ENCODE measurements at places on chromosomes 11 and 22.

DNA sequence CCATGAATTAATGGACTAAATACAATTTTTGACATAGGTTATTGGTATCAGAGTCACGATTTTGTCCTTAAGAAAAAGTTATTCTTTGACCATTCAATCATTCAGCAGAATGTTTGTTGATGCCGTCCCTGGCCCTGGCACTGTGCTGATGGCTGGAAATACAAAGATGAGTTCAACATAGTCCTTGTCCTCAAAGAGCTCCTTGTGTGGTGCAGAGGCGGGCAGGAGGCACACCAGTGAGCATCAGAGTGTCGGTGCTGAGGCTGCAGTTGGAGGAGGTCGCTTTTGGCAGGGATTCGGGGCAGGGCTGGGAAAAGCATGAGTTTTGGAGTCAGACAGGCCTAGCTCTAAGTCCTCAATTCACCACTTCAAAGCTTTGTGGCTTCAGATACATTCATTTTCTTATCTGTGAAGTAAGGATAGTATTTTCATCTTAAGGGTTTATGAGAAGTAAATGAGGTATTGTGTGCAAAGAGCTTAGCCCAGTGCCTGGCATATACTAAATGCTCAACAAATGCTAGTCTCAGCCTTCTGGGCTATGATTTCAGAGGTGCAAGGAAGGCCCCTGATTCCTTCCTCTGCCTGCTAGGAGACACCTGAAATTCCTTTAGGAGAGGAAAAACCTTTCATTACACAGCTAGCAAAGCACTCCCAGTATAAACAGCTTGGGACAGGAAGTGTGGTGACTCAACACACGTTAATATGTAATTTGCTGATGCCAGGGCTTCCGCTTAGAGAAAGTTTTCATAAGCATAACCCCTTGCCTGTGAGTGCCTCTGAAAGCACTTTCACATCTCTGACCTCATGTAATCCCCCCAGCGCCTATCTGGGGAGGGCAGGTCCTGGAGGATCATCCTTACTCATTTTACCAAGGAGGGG, 113.8 kb downstream of the NECTIN1 start:
- no peak for DNase-seq

- no peak for DNase-seq
These were observed 18.0 kb downstream of the PTDSS2 start for GRCh38 chr11:468036-468435.

DNA sequence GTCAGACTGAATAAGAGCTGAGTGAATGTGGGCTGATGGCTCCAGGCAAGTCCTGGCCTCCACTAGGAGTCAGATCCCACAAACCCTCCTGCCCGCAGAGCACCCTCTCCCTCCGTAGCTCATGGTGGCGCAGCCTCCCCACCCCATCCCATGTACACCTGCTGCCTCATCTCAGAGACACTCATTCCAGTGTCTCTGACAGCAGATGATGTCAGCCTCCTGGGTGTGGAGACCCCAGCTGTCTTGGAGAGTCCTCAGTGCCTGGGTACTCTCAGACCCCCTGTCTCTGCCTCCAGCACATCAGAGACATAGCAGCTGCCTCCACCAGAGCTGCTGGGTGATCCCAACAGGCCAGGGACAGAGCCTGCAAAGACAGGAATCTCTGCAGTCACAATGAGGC, 9.5 kb downstream of the IGLL5 start:
- no peak for DNase-seq

DNA sequence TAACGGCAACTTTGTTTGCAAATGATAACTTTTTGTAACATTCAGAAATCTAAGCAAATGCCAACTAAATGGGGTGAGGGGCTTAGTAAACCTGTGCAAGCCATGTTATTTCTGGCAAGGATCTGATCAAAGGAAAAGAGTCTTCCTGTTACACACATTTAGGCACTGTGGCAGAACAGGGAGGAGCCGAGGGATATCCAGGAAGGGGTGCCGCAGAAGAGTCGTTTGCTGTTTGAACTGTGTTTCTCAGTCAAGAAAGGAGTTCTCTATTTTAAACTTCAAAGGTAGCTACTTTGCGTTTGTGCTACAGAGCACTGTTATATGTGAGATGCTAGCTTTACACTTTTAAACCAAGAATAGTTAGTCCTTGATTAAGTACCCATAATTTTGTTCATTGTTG, 175.5 kb downstream of the ETS1 start:
- no peak for DNase-seq

DNA sequence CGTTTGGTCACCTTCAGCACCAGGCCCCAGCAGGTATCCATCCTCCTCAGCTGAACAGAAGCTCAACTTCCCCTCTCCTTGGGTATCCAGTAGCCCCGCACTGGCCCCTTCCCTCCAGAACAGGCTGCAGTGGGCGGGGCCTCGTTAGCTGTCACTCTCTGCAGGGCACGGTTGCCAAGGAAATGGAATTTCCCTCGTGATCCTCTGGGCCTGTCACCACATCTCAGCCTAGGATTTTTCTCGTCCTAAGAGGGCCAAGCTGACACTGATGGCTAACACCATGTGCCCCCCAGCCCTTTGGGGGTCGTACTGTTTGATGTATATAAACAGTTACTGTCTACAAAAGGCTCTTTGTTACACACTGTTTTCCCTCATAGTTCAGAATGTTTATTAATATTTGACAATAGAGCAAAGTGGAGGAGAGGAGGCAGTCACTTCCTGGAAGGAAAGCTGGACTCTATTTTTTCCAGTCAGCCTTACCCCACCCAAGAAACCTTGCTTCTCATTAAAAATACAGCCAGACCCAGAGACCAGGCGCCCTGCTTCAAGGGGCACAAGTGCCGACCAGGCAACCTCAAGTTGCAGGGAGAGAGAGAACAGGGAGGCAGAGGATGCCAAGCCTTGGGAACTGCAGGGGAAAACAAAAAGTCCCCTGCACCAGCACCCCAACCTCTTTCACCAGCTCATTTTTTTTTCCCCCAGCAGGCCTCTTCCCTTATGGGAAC, 44.5 kb downstream of the FEZ1 start:
- no peak for DNase-seq

GRCh38 chr22:45472426-45472825, 30.3 kb upstream of the FBLN1 start:
- DNase-seq = no peak

DNA sequence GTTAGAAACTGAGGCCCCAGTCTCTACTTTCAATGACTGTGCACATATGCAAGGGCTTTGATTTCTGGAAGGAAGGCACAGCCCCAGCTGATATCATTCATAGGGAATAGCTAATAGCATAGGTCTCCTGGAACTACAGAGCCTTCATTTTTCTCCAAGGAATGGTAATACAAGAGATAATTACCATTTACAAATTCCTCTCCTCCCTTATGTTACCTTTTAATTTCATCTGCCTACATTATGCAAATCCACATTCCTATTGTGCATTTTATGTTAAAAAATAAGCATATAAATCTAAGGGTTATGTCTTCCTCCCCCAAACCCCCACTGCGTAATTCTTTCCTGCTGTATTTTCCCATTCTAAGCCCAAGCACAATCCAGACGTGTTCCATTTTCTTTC, 94.9 kb downstream of the AMBRA1 start:
- no peak for DNase-seq

DNA sequence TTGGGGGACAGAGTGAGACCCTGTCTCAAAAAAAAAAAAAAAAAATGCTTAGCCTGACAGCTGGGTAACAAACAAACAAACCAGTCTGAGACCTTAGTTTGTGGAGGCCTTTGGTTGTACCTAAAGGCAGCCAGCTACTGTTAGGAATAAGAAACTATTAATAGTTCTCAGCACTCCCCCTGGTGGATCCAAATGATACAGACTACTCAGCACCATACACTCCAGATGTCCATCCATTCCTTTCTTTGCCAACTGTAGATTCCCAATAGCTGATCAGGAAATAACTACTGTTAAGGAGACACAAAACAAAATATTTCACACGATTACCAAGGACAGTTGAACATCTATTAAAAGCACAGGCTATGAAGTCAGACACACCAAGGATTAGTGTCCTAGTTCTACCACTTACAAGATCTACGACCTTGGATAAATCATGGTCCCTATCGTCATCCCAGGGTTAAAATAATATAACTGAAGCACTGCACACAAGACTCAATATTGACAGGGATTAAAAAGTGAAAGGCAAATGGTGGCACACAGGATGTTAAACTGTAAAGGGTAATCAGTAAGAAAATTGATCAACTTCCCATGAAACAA, 17.2 kb downstream of the CLDN25 start:
- no peak for DNase-seq

DNA sequence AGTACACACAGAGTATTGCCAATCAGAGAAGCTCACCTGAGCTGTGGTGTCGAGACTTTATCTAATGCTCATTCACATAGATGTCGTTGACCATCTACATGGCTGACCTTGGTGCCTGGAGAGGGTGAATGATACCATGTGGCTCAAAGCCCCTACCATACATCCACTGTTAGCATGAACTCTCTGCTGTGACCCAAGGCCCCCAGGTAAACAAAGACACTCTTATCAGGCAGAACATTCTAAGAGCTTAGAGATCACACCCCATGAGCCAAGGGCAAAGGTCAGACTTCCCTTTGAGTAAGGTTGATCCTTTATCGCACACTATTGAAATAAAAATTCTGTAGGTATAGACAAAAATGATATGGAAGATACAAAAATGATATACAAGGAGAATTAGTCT, 15.0 kb upstream of the PIWIL3 start:
- DNase-seq = no peak

DNA sequence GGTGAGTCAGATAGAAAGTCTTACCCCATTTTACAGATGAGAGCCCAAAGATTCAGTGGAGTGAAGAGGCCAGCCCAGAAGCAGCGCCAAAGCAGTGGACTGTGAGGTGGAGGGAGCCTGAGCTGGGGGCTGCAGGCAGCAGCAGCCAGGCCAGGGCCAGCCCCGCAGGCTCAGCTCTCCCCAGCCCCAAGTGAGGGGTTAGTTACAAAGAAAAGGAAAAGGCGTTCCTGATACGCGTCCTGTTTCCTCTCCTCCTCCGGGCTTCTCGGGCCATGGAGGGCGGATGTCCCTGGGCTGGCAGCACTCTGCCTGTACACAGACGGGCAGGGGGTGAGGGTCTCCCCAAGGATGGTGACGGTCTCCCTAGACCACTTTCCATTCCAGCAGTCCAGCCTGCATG, 44.9 kb downstream of the ARRB1 start:
- no peak for DNase-seq

- no peak for DNase-seq
These were observed 51.7 kb upstream of the RTL6 start for GRCh38 chr22:44549701-44550100.

DNA sequence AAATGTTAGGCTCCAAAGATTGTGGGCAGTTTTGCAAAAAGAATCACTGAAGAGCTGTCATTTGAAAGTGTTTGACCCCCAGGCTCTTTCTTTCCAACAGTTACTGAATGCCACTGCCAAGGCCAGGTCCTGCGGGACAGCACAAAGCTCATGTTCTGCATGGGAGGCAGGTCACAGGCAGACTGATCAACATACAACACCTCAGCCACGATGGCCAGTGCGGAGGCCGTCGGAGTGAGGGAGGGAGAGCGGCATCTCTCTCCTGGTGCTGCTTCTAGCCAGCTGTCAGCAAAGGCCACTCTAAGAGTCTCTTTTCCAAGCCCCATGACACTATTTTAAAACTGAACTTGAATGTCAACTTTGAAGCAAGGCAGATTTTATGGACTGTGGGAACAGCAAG, 49.9 kb downstream of the ARFGAP3 start:
- DNase-seq = no peak

DNA sequence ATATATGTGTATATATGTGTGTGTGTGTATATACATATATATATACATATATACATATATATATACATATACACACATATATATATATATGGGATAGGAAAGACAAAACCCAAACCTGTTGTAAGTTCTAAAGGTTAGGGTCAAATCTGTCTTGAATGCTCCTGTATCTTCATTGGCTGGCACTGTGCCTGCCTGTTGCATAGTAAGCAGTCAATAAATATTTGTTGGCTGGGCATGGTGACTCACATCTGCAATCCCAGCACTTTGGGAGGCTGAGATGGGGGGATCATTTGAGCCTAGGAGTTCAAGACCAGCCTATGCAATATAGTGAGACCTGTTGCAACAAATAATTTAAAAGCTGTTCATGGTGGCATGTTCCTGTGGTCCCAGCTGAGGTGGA, 205.4 kb downstream of the DBX1 start:
- DNase-seq = no peak

GRCh38 chr11:119169282-119169719, 776 bp downstream of the NLRX1 start:
- DNase-seq = peak; percentile 24

GRCh38 chr11:13304655-13305335, 27.2 kb downstream of the BMAL1 start:
- no peak for DNase-seq

GRCh38 chr11:40293655-40294348, 1165.7 kb downstream of the LRRC4C start:
- DNase-seq = peak; percentile 18

Data from GM12864 (cell line).